ENCODE measurements at places on chromosomes 1 and 21. TPM values are rescaled to one million over a fixed set of nuclear protein-coding genes. Genes with fewer than 3 reads are reported as not detected.

- no peak for DNase-seq
Observed at GRCh38 chr1:56948403-56949023, 17.3 kb downstream of the C8B start.

EPHA2 gene
- total RNA-seq, result 58.9 TPM

SLC30A2 gene
- 20.6 TPM for total RNA-seq

DNA sequence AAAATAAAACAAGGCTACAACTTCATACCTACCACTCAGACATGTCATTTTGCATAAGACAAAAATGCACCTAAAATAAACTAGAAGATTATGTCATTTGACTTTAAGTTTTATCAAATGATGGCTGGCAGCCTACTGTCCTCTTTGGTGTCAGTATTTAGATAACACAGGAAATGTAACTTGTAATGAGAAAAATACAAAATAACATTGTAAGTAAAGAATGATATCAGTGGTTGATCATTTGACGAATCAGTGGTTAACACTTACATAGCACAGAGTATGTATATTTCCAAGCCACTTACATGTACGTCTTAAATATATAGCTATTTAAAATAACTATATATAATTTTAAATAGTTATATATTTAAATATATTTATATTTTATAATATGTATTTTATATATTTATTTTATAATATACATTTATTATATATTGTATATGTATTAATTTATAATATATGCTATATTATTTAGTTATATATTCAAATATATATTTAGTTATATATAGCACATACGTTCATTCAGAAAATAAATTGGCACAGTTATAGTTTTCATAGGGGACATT is 44.1 kb downstream of the ZNF678 start:
- DNase-seq, result no peak

VSIG8 gene
- total RNA-seq, result not detected

- no peak for DNase-seq
Observed at GRCh38 chr1:227917081-227917950, 30.4 kb downstream of the WNT9A start.

DNA sequence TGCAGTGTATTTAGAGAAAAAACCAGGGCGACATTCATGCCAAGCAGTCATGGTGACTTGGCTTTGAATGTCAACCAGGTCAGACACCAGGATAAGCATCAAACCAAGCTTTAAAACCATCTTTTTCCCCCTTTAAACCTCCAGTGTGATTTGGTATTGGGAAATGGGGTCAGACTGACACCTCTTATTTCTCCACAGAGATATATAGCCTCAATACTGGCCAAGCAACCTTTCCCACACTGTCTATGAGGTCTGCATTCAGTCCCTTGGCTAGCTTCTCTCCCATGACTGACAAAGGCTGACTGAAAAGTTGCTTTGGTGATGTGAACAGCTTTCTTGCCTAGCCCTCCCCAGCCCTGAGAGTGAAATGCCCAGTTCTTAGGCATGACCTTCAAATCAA is 21.7 kb downstream of the GPR3 start:
- no peak for DNase-seq

DNA sequence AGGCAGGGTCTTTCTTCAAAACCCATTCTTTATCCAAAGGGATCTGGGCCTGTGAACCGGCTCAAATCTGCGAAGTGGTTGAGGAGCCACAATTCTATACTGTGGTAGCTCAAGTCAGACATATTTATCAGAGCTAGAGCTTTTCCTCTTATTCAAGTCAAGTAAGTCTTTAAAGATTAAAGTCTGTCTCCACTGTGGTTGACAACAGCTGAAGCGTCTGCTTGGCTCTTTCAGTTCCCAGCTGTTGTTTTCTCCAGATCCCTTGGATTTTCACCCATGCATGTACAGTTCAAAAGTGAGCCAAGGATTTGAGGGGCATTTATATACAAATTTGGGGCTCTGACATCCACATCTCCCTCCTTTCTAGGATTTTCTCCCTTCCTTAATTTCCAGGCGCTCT is 66.9 kb downstream of the C1orf185 start:
- DNase-seq, result no peak

VCAM1 gene
- 19.1 TPM for total RNA-seq

SPATA46 gene
- not detected for total RNA-seq

- DNase-seq, result peak; percentile 54
Observed at GRCh38 chr1:16716691-16717335, 23.5 kb upstream of the RNU1-4 start.

LENEP gene
- 0.94 TPM for total RNA-seq

DNA sequence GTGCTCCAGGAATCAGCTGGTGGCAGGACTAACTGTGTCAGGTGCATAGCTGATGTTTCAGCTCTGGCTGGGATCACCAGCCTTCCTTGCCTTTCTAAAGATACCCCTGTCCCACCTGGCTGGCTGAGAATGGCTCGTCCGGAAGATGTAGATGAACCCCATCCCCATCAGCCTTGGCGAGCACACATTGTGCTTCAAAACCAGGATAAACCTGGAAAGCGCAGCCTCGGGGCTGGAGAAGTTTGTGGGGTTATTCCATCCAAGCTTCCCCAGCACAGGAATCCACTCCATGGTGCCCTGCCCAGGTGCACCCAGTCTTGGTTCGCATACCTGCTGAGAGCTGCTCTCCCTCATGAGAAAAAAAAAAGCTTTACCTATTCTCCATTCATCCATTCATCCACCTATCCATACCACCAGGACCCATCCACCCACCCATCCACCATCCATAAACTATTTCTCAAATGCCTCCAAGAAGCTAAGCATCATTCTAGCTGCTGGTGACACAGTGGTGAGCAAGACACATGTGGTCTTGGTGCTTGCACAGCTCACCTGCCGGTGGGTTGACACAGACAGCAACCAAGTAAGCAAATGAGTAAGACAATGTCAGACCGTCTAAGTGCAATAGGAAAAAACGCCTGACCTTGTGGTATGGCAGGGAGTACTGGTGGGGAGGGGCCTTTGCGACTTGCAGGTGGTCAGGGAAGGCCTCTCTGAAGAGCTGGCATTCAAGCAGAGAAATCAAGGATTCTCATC is 94.0 kb downstream of the DMRTB1 start:
- no peak for DNase-seq

GRCh38 chr1:173479649-173480048 is 2.5 kb downstream of the PRDX6 start:
- DNase-seq, result no peak

PLA2G4A gene
- 45.3 TPM for total RNA-seq

ITLN2 gene
- total RNA-seq, result not detected

DNA sequence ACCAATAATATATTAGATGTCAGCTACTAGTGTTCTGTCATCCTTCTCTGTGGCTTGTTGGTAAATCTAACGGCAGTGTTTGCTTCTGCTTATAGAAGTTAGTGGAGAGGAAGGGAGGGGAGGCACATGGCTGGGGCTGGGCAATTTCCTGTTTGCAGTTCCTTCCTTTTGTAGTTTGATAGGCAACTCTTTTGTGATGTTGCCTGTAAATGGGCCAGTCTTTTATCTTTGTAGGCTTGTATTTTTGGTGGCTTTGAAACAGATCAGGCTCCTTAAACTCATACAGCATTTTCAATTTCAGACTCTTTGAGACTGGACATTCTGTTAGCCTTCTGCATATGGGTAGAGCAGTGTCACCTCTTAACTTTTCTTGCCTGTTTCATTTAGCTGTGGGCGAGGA is 48.1 kb downstream of the CDC14A start:
- no peak for DNase-seq

TNFSF4 gene
- total RNA-seq, result 0.52 TPM

GRIK3 gene
- 0.55 TPM for total RNA-seq

GRCh38 chr1:183263886-183264602 is 78.0 kb downstream of the LAMC2 start:
- DNase-seq, result no peak

ZMYND12 gene
- 2.7 TPM for total RNA-seq

PTPRF gene
- total RNA-seq, result 405 TPM

DNA sequence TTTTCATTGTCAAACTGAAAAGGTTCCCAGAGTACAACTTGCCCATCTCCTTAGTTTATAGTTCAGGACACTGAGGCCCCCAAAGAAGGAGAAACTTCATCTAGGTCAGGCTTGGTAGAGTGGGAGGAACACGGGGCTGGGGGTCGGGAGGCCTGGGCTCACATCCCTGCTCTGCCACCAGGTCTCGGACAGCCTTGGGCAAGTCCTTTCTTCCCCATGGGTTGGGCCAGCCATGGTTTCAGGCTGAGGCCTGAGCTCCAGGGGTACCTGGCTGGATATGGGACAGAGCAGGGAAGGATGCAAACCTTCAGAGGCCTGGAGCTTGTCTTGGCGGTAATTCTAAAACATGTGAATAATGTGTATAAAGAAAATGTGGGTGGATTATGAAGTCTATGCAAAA is 17.0 kb downstream of the FOXO6 start:
- no peak for DNase-seq

DNA sequence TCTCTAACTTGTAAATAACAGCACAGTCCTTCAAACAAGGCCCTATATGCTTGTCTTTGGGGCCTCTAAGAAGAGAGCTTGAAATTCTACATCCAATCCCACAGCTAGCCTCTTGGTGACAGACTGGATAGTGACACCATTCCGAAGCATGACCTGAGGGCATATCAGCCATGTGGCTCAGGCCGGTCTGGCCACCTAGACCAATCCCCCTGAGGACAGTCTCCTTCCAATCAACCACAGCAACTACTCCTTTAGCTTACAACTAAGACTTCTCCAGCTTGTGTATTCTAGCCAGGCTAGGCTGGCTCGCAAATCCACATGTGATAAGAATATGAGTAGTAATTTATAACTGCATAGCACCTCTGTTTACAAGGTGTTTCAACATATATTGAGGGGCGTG is 14.0 kb downstream of the BCAR3 start:
- DNase-seq, result no peak

C1orf87 gene
- total RNA-seq, result not detected

DNA sequence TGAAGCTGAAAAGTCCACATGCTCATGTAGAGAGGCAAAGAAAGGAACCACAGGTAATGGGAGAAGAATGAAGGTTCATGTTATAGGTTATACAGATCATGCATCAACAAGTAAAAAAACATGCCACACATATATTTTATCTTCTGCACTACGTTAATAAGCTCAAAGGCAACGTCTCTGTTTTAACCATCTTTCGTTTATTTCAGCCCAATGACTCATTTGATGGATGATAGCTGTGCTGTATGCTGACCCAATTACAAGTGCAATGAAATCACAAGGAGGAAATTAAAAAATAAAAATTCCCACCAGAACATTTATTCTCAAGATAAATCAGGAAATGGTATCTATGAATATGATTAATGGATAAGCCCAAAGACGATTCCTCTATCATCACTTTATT is 24.6 kb downstream of the XCL1 start:
- DNase-seq, result no peak

INAVA gene
- 83.2 TPM for total RNA-seq

CAPN8 gene
- 97.2 TPM for total RNA-seq

DNA sequence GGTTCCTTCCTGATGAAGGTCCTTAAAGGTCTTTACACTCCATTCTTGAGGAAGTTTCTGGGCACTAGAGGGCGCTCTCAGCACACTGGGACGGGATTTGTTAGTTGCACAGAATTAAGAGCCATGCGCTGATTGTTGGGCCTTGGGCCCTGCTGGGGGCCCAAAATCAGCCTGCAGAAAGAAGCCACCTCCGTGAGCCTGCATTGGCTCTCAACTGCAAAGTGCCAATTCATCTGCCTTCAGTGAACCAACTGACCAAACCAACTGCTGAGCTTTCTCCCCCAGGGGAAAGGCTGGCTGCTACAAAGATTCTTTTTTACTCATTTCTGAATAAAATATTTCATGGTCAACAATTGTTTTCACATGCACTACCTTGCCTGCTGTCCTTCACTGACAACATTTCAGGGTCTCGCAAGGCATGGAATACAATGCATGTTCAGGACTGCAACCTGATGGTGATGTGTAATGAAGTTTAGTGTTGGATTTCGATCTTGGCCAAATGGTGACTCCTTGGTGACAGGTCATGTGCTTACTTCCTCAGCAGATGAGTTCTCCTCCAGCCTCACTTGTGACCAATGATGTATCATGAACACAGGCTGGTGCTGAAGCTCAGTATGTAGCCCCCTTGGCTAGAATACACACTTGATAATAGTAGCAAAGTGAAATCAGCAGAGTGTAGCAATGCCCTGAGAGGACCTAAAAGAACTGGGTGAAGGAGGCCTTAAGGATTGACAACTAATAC is 45.7 kb upstream of the PRDX6 start:
- DNase-seq, result peak; percentile 93

DNA sequence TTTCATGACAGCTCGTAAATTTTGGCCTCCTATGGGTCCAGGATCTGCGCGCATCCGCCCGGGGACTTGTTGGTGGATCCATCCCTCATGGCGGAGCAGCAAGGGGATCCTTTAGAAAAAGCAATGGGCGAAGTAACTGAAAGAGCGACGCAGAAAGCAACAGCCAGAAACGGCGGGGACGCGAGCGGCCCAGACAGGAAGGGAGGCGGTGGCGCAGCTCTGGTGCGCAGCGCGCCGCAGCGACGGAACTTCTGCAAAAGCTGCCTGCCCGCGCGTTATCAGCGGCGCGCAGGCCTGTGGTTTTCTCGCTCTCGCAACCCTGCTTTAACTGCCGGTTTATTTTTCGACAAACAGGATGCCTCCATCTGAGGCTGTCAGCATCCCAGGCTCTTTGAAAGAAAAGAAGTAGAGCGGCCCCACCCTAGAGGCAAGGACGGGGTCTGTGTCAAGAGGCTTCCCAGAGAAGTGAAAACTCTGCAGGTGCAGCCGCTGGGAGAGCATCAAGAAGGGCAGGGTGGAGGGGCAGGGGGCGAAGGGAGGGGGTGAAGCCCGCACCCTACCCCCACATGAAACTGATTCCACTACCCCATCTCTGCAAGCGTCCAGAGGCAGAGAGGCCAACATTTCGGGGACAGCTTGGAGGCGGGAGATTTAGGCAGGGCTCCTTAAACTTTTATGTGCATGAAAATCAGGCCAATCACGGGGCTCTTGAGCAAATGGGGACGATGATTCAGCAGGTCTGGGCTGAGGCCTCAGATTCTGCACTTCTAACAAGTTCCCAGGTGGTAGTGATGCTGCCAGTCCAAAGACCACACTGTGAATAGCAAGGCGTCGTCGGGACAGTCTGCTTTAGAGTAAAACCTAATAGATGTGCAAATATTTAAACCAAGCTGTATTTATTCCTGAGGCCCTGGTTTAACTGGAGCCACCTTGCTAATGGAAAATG is 22.2 kb downstream of the RUNX1 start:
- peak; percentile 72 for DNase-seq

LRRC39 gene
- 1.8 TPM for total RNA-seq

SLC6A9 gene
- total RNA-seq, result 38.3 TPM

- no peak for DNase-seq
Observed at GRCh38 chr1:162228586-162228985, 148.1 kb downstream of the SPATA46 start.

- no peak for DNase-seq
Observed at GRCh38 chr1:8373125-8373524, 55.2 kb downstream of the SLC45A1 start.

DNA sequence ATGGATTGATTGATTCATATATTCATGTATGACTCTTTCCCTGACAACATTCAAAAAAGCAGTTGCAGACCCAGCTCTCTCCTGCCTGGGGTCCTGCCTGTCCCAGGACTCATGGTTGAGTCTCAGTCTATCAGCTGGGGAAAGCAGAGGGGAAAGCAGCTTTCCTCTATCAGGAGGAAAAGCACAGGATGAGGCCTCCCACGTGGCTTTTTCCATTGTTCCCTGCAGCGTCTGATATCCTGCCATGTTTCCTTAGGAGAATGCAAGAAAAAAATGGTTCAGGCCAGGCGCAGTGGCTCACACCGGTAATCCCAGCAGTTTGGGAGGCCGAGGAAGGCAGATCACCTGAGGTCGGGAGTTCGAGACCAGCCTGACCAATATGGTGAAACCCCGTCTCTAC is 133.0 kb upstream of the VAMP3 start:
- DNase-seq, result no peak

All from ureter (tissue), 1 donor.